ENCODE measurements at places on chromosomes 4 and X. TPM values are rescaled to one million over a fixed set of nuclear protein-coding genes. Genes with fewer than 3 reads are reported as not detected.

Gene COX7B2
- not detected for total RNA-seq

GRCh38 chr4:139227729-139228404 lies 50.8 kb upstream of the ELF2 start:
- DNase-seq = no peak

- DNase-seq = peak; percentile 31
These were observed 361.1 kb downstream of the MID1IP1 start for GRCh38 chrX:39162322-39162735.

DNA sequence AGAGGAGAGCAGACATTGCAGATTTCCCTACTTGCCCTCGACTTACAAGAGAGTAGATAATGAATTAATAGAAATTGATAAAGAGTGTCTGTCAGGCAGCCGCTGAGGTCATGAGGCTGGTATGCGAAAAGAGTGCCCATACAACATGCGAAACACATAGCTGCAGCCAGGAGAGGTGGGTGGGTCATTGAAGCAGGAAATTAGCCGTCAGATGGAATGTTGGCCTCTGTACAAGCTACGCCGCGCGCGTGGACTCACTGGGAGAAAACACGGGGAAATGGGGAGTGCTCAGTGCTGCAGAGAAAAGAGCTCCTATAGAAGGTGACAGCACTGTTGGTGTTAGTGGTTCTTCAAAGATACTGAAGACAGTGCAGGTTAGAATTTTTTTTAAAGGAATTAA lies 125.1 kb downstream of the RAPGEF2 start:
- no peak for DNase-seq

Gene OPHN1
- total RNA-seq = 0.10 TPM

- no peak for DNase-seq
These were observed 137.6 kb upstream of the ESX1 start for GRCh38 chrX:104392350-104392749.

Gene BGN
- total RNA-seq = not detected

DNA sequence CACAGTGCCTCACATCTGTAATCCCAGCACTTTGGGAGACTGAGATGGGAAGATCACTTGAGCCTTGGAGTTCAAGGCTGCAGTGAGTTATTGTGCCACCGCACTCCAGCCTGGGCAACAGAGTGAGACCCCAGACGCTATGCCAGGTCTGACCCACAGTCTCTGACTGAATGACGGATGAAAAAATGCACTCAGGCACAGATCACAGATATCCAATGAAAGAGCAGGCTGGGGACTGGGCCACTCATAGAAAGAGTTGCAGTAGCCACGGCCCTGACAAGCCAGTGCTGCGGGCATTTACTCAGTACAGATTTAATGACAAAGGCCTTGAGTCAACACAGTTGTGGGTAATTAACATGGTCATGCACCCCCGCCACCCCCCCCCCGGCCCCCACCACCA lies 22.7 kb downstream of the NUDT6 start:
- DNase-seq = no peak

DNA sequence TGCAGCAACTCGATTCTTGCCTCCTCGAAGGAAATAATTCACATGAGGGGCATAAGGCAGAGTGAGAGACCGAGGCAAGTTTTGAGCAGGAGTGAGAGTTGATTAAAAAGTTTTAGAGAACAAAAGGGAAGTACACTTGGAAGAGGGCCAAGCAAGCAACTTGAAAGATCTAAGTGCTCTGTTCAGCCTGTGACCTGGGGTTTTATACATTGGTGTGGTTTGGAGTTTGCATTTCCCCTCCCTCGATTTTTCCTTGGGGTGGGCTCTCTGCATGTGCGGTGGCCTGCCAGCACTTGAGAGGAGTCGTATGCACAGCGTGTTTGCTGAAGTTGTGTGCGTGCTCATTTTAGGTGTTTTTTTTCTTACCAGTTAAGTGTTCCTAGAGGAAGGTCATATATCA lies 356.4 kb downstream of the KLHL4 start:
- DNase-seq = no peak

Gene IQCM
- not detected for total RNA-seq

Gene MOSPD2
- 12.4 TPM for total RNA-seq

DNA sequence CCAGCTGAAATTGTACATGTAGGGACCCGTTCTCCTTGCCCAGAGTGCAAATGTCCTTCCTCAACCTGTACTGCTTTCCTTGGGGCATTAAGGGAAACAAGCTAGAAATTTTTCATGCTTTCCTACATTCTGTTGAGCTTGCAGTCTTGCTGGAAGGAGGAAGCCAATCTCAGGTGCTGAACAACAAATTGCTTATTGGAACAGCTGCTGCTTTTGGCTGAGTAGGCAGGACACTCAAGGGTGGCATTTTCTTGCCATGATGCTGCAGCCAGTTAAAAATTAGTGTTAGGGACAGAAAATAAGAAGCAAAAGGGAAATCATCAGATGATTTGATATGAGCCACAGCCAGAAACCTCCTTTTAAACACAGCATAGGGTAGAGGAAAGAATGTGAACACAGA lies 223.7 kb downstream of the QDPR start:
- no peak for DNase-seq

DNA sequence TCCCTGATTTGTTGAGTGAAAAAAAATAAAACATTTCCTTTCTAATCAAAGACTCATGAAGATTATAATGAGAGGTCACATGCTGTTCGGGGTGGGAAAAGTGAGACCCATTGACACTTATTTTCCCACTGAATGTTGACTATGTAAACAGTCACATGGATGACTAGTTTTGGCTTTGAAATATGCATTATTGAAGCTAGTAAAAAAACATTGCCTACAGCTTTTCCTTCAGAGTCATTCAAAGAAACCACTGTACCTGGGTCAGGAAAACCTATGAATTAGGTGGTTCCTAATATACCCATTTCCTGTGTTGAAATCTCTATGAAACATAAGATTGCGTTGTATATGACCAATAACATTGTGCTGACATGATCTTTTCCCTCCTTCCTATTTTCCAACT lies 251.2 kb downstream of the CFAP299 start:
- DNase-seq = no peak

GRCh38 chr4:184293552-184293951 lies 75.9 kb upstream of the ENPP6 start:
- no peak for DNase-seq

DNA sequence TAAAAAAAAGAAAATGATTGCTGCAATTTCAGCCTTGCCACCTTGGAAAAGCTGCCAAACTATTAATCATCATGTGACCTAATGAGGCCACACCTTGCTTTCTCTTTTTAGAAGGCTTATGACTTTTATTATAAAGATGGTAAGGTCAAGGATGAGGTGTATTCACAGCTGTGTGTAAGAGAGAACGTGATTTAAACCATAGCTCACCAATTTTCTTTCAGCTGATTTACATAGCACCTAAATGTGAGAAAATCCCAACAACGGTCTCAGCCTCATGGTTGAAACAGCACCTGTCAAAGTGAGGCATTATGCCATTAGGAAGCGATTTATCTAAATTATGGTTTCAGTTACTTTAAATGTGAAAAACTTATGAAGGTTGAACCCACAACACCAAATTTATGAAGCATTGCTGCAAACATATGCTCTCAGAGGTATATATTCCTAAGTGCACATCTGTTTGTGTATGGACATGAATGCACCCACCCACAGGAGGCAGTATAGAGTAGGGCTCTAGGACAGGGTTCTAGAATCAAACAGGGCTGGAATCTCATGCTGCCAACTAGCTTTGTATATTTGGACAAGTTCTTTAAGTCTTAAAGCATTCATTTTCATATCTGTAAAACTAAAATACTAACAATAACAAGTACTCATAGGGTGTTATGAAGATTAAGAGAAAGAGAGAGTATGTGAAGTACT lies 40.7 kb downstream of the ANXA3 start:
- no peak for DNase-seq

Gene CCKAR
- not detected for total RNA-seq

- no peak for DNase-seq
These were observed 61.9 kb downstream of the SEC24B start for GRCh38 chr4:109495514-109495913.

DNA sequence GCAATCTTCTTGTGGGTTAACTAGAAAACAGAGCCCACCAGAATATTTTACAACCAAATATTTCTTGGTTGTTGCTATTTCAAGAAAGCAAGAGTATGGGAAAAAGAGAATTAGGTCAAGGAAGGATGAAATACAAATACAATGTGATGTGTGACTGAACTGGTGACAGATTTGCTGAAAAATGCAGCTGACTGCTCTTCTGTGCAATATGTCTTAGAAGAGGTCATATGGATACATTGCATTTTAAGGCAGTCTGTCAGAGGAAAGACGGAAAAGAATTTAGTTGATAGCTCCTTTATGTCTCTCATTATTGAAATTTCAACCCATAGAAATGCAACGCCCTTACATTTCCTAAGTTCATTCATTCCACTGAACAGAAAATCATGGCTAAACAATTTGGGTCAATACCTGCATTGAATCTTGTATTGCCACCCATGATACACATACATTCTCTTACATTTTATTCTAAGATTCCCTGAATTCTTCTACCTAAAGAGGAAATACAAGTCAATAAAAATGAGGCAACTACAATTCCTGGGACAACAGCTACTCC lies 423.1 kb downstream of the ADAM29 start:
- DNase-seq = no peak

Gene GATA1
- not detected for total RNA-seq

Gene GSX2
- total RNA-seq = not detected

- DNase-seq = no peak
These were observed 64.0 kb downstream of the LNX1 start for GRCh38 chr4:53527326-53527725.

- DNase-seq = no peak
These were observed 55.7 kb upstream of the IQSEC2 start for GRCh38 chrX:53337101-53337500.

DNA sequence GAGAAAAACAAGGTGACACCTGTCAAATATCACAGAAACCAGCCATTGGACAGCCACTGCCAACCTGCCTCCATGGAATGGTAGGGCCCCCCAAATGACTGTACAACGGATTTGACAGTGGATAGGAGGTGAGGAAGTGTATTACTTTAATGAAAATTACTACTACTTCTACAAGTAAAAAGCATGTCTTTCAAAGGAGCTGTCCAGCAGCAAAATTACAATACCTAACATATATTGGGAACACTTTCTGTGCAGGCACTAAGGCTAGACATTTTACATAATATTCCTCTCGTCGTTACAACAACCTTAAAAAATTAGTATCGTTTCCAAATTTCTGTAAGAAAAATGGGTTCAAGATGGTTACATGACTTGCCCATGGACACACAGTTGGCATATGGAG lies 14.9 kb downstream of the PPP3CA start:
- no peak for DNase-seq

- DNase-seq = no peak
These were observed 17.3 kb upstream of the CWH43 start for GRCh38 chr4:48968814-48969213.

- DNase-seq = no peak
These were observed 1041.2 kb upstream of the INTU start for GRCh38 chr4:126591583-126591982.

GRCh38 chr4:105620640-105621323 lies 68.4 kb downstream of the ARHGEF38 start:
- no peak for DNase-seq

DNA sequence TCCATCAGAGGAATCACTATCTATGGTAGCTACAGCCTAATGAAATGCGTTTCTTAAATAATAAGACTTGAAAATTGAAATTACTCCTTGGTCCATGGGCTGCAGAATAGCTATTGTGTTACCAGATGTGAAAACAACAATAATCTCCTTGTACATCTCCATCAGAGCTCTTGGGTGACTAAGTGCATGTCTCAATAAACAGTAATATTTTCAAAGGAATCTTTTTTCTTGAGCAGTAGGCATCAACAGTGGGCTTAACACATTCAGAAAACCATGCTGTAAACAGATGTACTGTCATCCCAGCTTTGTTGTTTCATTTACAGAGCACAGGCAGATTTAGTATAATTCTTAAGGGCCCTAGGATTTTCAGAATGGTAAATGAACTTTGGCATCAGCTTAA lies 67.3 kb downstream of the GLUD2 start:
- DNase-seq = no peak

Gene YY2
- 1.3 TPM for total RNA-seq

GRCh38 chrX:68841251-68842049 lies 12.6 kb downstream of the EFNB1 start:
- DNase-seq = no peak

DNA sequence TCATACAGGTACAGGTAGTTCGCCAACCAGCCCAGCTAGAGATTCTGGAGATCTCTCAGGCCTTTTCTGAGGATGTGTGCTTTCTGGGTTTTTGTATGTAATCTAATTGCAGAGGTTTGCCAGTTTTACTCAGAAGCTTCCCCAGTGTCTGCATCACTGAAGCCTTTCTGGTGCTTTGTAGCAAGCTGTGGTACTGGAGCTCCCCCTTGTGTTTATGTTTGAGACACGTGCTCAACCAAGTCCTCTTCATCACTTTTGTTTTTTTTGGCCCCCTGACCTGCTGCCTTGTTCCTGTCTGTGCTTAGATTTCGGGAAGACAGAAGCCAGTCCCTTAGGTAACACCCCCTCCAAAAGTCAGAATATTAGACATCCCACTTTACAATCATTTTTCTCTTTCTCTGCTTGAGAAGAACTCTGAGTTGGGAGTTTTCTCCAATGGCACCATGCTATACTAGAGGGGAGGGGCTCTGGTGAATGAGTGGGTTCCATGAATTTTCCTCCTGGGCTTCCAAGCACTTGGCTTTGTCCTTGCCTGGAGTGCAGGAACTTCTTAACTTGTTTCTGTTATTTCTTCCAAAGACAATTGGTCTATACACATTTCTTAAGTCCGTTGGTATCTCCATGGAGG lies 128.4 kb upstream of the TBC1D9 start:
- peak; percentile 30 for DNase-seq

Gene GAGE13
- not detected for total RNA-seq

- no peak for DNase-seq
These were observed 34.7 kb downstream of the P2RY10 start for GRCh38 chrX:78979789-78980464.

Gene GTPBP6
- 46.2 TPM for total RNA-seq

Gene CYTL1
- total RNA-seq = not detected

Gene ADGRG2
- total RNA-seq = not detected

DNA sequence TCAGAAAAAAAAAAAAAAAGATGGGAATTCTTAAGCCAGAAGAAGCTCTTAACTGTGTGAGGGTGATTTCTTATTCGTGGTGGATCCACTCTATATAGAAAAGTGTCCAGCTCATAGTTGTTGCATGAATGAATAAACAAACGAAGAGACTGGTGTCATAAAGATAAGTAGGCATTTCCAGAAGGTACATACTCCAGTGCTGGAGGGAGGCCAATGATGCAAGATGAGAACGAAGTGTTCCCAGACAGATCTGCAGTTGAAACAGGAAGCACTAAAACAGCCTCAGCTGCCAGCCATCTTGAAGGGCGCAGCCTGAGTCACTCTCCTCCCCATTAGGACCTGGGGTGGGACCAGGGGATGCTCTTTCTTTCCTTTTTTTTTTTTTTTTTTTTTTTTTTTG lies 47.4 kb upstream of the HOPX start:
- no peak for DNase-seq

GRCh38 chr4:3480528-3481112 lies 17.5 kb downstream of the DOK7 start:
- peak; percentile 77 for DNase-seq

Gene CSAG2
- 1.3 TPM for total RNA-seq

Gene ZNF157
- total RNA-seq = 0.18 TPM

Measured in activated CD4-positive, alpha-beta memory T cell treated with anti-CD3 and anti-CD28 coated beads, Interleukin-2, amount 10 ng/mL, durations not matched to agents 7 days and 5 days (primary cell).